Activated CD4-positive, alpha-beta memory T cell treated with anti-CD3 and anti-CD28 coated beads for 36 hours (primary cell): ENCODE measurements at places on chromosomes 11 and 22. TPM values are rescaled to one million over a fixed set of nuclear protein-coding genes. Genes with fewer than 3 reads are reported as not detected.

LRRC74B gene
- total RNA-seq, result not detected

PKP3 gene
- total RNA-seq, result not detected

BBOX1 gene
- not detected for total RNA-seq

SERHL2 gene
- total RNA-seq, result 1.2 TPM

PDE2A gene
- total RNA-seq, result 0.29 TPM

DMC1 gene
- total RNA-seq, result 20.1 TPM

DNA sequence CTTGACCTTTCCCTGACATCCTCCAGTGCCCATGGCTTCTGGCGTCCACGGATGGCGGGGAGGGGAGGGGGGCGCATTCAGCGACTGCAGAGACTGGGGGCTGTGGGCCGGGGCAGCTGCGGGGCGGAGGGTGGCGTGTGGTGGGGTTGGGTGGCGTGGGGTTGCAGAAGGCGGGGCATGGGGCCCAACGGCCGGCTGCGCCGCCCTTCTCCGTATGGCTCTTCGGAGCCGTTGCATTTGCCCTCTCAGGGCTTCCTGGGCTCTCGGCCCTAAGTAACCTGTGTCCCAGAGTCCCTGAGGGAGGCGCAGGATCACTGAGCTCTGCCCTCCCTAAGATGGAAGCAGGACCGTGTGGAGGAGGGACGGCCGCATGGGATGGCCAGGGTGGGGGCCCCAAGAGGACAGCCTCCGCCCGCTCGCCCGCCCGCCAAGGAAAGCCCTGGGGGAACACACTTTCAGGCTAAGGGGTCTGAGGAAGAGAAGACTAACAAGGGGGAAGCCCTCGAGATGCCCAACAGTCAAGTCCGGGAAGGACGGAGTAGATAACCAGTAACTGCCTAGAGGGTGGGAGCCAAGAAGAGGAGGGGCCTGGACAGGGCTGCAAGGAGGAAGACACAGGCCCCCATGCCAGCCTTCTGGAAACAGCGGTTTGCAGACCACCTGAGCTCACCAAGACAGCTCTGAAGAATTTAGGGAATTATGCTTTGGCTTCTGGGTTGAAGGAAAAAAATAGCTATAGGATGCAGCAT, 9.2 kb upstream of the AIFM3 start:
- no peak for DNase-seq
- peaks cover 13% of the 10 kb centered on the region for H3K4me1 ChIP-seq
- peaks cover 16% of the 10 kb centered on the region for H3K27me3 ChIP-seq
- H3K27ac ChIP-seq, result no peak overlapping the region
- H3K4me3 ChIP-seq, result peak overlapping the region; percentile 35
- H3K36me3 ChIP-seq, result peaks cover 11% of the 10 kb centered on the region

GRCh38 chr11:62602141-62603071, 741 bp upstream of the MTA2 start:
- no peaks in the 10 kb centered on the region for H3K27me3 ChIP-seq
- peaks cover 51% of the 10 kb centered on the region for H3K4me1 ChIP-seq
- H3K36me3 ChIP-seq, result peaks cover 63% of the 10 kb centered on the region
- peak overlapping the region; percentile 97 for H3K27ac ChIP-seq

- peak overlapping the region; percentile 59 for H3K27ac ChIP-seq
- DNase-seq, result no peak
- no peaks in the 10 kb centered on the region for H3K27me3 ChIP-seq
- H3K4me3 ChIP-seq, result no peak overlapping the region
- H3K4me1 ChIP-seq, result peaks cover 93% of the 10 kb centered on the region
- peaks cover 15% of the 10 kb centered on the region for H3K36me3 ChIP-seq
Measured at GRCh38 chr11:128701086-128701485, 7.2 kb downstream of the FLI1 start.

- H3K27ac ChIP-seq, result no peak overlapping the region
- DNase-seq, result no peak
- no peak overlapping the region for H3K4me3 ChIP-seq
- H3K36me3 ChIP-seq, result no peaks in the 10 kb centered on the region
Measured at GRCh38 chr22:49232319-49233067, 595.2 kb downstream of the BRD1 start.

DNA sequence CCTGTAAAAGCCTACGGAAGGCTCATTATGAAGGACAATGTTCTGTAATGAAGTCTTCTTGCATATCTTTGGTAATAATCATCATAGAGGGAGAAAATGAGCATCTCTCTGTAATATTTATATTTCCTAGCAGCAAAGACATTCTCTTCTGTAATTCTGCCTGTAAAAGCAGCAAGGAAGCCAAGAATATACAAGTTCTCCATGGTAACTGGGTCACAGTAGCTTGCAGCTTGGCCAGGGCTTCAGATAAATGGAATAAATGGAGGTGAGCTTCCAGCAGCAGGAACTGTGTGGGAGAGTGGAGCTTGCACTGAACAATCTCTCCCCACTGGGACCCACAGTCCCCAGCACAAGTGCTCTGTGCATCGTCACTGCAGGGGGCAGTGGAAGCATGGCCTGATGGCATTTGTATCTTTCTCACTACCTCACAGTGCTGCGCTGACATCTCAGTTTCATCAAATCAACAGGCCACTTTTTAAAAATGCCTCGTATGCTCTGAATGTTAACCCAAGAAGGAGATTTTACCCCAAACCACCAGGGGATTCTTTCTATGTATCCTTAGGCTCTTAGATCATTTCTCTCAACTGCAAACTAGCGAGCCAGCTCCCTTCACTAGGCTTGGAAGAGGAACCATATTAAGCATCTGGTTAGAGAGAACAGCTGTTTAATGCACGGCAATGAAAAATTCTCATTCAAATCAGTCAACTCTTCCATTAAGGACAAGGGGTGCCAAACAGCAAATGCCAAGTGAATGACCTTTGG, 1059.7 kb downstream of the OPCML start:
- no peaks in the 10 kb centered on the region for H3K4me1 ChIP-seq
- H3K27me3 ChIP-seq, result no peaks in the 10 kb centered on the region
- DNase-seq, result no peak
- H3K36me3 ChIP-seq, result no peaks in the 10 kb centered on the region
- H3K27ac ChIP-seq, result no peak overlapping the region
- H3K4me3 ChIP-seq, result no peak overlapping the region

DNA sequence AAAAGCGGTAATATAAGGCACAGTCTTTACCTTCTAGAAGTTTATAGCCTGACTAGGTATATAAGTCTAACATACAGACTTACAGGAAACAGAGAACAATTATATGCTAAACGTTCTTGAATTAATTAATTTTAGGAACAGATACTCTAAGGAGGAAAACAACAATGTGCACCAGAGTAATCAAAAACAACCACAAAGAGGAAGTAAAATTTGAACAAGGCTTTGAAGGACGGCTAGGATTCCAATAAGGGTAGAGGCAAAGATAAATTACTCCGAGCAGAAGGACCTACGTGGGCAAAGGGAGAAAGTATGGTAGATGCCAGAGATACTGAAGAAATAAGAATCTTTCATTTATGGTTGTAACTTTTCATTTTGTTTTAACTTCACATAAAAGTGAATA, 54.4 kb downstream of the ENTHD1 start:
- peaks cover 14% of the 10 kb centered on the region for H3K4me1 ChIP-seq
- no peak for DNase-seq
- H3K27me3 ChIP-seq, result no peaks in the 10 kb centered on the region
- no peak overlapping the region for H3K4me3 ChIP-seq

GRCh38 chr11:101912823-101913284, 2.0 kb upstream of the CEP126 start:
- H3K4me3 ChIP-seq, result no peak overlapping the region
- H3K4me1 ChIP-seq, result peaks cover 20% of the 10 kb centered on the region
- H3K27ac ChIP-seq, result no peak overlapping the region
- DNase-seq, result no peak
- peaks cover 4% of the 10 kb centered on the region for H3K27me3 ChIP-seq

DNA sequence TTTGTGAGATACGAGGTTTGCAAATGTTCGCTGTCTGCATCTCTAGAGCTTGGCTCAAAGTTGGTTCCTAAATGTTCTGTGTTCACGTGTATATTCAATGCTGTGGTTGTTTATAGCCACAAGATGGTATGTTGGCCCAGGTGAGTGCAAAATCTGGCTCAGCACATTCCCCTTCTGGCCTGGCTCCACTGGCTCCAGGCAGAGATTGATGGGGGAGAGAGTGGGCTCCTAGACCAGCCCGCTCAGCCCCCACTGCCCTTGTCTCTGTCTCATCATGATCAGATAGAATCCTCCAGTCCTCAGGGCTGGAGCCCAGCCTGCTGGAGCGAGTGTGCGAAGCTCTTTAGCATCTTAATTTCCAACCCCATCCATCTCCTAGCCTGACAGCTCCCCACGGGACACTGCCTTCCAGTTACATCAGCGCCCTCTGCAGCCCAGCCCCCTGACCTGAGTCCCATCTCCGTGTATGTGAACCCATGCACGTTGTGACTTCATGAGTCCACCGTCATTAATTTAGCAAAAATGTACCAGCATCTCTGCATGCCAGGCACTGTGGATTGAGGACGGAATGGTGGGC, 2.0 kb downstream of the P2RX3 start:
- no peak overlapping the region for H3K27ac ChIP-seq
- H3K36me3 ChIP-seq, result no peaks in the 10 kb centered on the region

DNA sequence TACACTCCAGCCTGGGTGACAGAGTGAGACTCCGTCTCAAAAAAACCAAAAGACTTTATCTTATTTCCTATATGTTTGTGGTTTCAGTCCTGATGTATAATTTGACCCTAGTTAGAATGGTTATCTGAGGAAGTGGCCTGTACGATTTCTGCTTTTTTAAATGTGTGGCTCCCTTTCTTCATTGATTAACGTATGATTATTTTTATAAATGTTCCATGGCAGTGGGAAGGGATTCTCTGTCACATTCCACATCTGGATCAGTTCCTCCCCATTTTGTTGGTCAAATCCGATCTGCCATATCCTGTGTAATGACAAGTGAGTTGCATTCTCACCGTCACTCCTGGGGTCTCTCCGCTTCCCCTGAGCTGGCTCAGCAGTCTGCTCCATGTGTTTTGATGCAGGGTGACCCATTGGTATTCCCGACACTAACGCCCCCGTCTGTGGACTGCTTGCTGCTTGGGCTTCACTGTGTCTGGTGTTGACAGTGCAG, 20.3 kb downstream of the NEAT1 start:
- peak overlapping the region; percentile 80 for H3K27ac ChIP-seq
- peaks cover 48% of the 10 kb centered on the region for H3K4me1 ChIP-seq
- no peak for DNase-seq
- peaks cover 46% of the 10 kb centered on the region for H3K36me3 ChIP-seq

DNA sequence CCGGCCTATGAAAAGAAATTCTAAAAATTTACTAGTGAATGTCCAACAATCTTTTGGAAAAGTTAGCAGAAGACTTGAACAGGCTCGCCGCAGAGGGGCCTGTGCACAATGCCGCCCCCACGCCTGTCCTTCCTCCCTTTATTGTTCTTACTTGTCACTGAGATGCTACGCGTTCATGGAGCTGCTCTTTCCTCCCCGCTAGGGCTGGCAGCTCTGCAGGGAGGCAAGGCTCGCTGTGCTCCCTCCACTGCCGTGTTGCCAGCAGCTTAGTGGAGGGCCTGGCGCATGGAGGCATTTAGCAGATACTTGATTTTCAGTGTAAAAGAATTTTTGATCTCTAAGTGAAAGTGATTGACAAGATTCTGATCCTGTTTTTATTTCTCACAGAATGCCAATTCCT, 14.7 kb downstream of the PHRF1 start:
- H3K4me1 ChIP-seq, result peaks cover 20% of the 10 kb centered on the region
- DNase-seq, result no peak
- no peak overlapping the region for H3K4me3 ChIP-seq
- peaks cover 45% of the 10 kb centered on the region for H3K36me3 ChIP-seq
- H3K27ac ChIP-seq, result no peak overlapping the region

DNA sequence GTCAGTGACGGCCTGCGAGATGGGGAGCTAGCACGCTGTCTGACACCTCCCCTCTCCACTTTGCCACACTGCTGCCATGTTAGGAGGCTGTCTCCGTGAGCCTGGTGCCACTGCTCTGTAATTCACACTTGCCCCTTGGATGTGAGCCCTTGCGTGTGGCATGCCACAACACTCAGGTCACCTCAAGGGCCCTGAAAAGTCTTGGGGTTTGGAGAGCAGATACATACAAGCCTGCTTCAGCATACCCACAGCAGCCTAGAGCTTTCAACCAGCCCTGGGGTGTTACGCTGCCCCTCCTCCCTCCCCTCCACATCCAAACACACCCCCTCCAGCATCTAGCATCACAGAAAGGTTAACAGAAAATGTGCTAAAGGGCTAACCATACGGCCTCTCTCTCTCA, 69.5 kb upstream of the TBCEL start:
- H3K4me1 ChIP-seq, result peaks cover 18% of the 10 kb centered on the region
- no peak for DNase-seq
- peaks cover 15% of the 10 kb centered on the region for H3K27me3 ChIP-seq
- H3K4me3 ChIP-seq, result no peak overlapping the region
- no peak overlapping the region for H3K27ac ChIP-seq

DNA sequence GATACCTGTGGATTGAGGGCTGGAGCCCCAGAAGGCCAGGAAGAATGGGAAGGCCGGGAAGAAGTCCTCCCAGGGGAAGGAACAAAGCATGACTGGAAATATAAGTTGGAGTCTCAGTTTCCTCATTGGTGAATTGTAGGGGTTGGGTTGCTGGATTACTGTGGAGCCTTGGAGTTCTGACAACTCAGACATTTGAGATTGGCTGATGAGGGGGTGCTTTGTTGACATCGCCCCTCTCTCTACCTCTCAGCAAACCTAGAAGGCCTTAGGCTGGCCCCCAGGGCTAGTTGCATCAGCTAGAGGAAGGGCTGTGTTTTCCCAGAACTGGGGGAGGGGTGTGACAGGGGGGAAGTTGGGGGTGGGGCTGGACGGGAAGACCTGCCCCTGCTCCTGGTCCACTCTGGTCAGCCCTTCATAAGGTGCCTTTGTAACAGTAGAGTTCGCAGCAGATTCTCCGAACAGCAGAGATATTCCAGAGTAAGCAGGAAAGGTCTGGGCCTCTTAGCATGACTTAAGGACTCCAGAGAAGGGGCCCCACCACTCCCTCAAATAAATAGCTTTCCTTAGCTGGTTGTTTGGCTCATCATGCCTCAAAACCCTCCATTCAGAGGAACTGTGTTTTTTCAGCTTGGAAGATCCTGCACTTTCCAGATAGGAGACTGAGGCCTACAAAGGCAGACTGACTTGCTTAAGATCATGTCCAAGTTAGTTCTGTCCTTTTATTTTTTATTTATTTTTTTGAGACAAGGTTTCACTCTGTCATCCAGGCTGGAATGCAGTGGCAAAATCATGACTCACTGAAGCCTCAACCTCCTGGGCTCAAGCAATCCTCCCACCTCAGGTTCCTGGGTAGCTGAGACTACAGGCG, 12.5 kb upstream of the THRSP start:
- H3K27ac ChIP-seq, result no peak overlapping the region
- peaks cover 7% of the 10 kb centered on the region for H3K4me1 ChIP-seq
- no peak overlapping the region for H3K4me3 ChIP-seq
- no peaks in the 10 kb centered on the region for H3K27me3 ChIP-seq

DNA sequence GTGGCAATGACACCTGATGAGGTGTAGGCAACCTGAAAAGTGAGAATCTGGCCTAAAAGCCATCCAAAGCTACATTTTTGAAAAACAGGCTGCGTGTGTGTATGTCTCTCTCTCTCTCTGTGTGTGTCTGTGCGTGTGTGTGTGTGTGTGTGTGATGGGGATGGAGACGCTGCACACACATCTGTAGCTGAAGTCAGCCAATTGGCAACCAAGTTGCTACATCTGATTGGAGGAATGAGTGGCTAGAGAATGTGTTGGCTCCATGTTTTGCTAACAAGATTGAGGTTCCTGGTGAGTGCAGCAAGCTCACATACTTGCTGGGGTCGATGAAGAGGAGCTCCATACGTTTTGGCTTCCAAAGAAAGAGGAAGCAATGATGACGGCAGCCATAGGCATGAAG, 311.4 kb upstream of the NCAM1 start:
- H3K4me3 ChIP-seq, result no peak overlapping the region
- H3K27ac ChIP-seq, result no peak overlapping the region
